Glutamatergic neuron (in vitro differentiated cells): ENCODE measurements at places on chromosomes 5 and 9. TPM values are rescaled to one million over a fixed set of nuclear protein-coding genes. Genes with fewer than 3 reads are reported as not detected.

FABP6 gene
- 7.7 TPM for total RNA-seq

NR5A1 gene
- total RNA-seq: not detected

KIF4B gene
- total RNA-seq: not detected

TMEM38B gene
- total RNA-seq: 3.0 TPM

DNA sequence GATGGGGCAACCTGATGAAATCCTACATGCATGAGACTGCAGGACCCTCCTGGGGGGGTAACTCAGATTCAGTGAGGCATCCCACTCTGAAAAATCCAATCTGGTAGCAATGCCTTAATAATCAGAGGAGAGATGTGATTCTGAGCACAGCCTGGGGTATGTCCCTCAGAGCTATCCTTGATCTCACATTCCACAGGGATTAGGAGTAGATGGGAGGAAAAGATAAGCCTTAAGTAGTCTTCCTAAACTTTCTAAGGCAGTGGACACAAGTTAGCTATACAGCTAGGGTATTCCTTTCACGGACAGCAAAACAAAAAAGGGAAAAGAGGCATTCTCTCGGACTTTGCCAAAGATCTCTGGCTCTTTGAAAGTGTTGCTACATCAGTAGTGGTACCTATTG is 3.9 kb upstream of the SPATA9 start:
- H3K27ac ChIP-seq: no peak overlapping the region
- H3K4me1 ChIP-seq: peaks cover 3% of the 10 kb centered on the region
- H3K27me3 ChIP-seq: no peaks in the 10 kb centered on the region

DNA sequence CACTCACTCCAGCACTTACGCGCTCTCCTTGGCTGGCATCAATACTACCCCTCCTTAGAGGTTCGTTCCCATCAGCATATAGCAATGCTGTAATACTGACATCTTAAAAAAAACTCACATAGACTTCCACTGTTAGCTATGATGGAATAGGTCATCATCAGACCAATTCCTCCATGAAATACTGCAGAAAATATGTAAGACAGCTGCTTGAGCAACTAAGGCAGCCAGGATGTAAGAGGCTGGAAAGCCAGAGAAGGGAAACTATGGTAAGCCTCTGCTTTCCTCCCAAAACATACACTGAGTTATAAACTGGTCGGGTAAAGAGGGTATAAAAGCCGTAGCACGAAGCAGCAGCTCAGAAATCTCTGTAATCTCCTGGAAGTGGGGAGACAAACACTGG is 33.5 kb downstream of the AUH start:
- H3K27me3 ChIP-seq: no peaks in the 10 kb centered on the region
- H3K4me1 ChIP-seq: peaks cover 9% of the 10 kb centered on the region
- DNase-seq: no peak
- peaks cover 17% of the 10 kb centered on the region for H3K36me3 ChIP-seq
- no peak overlapping the region for H3K4me3 ChIP-seq

DNA sequence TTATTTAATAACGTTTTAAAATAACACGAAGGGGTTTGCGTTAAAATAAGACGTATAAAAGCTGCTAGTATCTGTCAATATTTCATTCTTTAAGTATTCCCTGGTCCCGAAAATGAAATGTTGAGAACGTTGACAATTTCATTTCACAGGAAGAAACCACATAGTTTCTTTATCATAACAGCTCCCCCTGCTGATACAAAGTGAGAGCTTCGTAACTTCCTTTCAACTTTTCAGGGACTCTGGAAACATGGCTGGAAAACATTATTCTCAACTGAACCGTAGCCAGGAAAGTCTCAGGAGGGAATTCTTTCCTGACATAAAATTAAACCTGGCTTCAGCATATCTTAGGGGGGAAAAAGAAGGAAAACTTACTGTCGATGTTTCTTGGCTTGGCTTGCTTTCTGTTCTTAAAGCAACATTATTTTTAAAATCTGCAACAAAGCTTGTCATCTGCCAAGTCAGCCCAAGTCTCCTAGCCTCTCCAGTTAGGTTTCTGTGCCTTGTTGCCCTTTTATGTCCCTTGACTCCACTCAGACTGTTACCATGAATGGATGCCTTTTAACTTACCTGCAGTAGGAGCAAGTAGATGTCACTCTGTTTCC is 122.9 kb upstream of the DAB2 start:
- H3K27me3 ChIP-seq: no peaks in the 10 kb centered on the region
- H3K4me1 ChIP-seq: no peaks in the 10 kb centered on the region
- H3K36me3 ChIP-seq: no peaks in the 10 kb centered on the region
- H3K4me3 ChIP-seq: no peak overlapping the region
- no peak overlapping the region for H3K27ac ChIP-seq
- DNase-seq: no peak

DNA sequence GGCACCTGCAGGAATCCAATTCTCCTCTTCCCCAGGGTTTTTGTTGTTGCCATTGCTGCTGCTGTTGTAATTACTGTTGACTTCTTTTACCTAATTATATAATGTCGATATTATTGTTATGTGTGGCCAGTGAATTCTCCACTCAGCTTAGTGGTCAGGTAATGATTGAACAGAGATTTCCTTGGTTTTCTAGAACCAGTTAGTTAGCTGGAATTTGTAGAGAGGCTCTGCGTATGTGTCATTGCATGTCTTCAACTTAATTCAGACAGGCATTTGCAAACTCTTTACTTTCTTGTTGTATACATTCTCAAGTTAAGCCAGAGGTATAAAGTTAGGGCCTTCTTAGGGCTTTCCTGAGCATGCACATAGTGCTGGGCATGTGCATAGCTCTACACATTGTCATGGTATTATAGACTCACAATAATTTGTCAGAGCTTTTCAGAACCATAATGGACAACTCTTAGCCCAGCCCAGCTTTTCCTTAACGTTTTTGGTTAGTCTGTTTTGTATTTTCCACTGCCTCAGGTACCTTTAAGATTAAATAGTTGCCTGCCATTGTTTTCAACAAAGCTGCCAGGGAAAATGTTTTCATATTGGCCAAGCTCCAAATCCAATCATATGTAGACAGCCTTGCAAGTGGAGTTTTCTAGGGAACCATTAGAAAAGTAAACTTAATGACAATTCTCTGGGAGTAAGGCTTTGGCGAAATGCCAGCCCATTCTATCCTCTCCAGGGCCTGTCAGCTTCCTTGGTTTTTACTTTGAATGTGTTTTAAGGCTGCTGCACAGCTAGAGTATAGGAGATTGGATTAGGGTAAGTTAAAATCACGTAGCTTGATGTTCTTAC is 68.1 kb downstream of the UBE2R2 start:
- no peak for DNase-seq
- H3K36me3 ChIP-seq: no peaks in the 10 kb centered on the region
- no peak overlapping the region for H3K4me3 ChIP-seq
- peaks cover 9% of the 10 kb centered on the region for H3K4me1 ChIP-seq

- H3K4me3 ChIP-seq: no peak overlapping the region
- peaks cover 10% of the 10 kb centered on the region for H3K4me1 ChIP-seq
- H3K27me3 ChIP-seq: peaks cover 6% of the 10 kb centered on the region
- H3K36me3 ChIP-seq: no peaks in the 10 kb centered on the region
Observed at GRCh38 chr5:78364005-78364404, 3.6 kb downstream of the SCAMP1 start.

GRCh38 chr5:138503487-138504270 is 38.4 kb downstream of the EGR1 start:
- H3K27me3 ChIP-seq: peaks cover 2% of the 10 kb centered on the region
- no peak for DNase-seq
- H3K27ac ChIP-seq: no peak overlapping the region
- no peaks in the 10 kb centered on the region for H3K36me3 ChIP-seq
- H3K4me3 ChIP-seq: no peak overlapping the region
- H3K4me1 ChIP-seq: no peaks in the 10 kb centered on the region

GRCh38 chr9:91282292-91282691 is 79.4 kb downstream of the AUH start:
- H3K4me1 ChIP-seq: peaks cover 7% of the 10 kb centered on the region
- DNase-seq: no peak
- no peaks in the 10 kb centered on the region for H3K36me3 ChIP-seq

- peaks cover 8% of the 10 kb centered on the region for H3K4me1 ChIP-seq
- H3K36me3 ChIP-seq: no peaks in the 10 kb centered on the region
- DNase-seq: no peak
- H3K27me3 ChIP-seq: peaks cover 3% of the 10 kb centered on the region
- no peak overlapping the region for H3K27ac ChIP-seq
- no peak overlapping the region for H3K4me3 ChIP-seq
Observed at GRCh38 chr5:160516696-160517530, 95.3 kb downstream of the PTTG1 start.

GRCh38 chr9:125659954-125660353 is 47.1 kb downstream of the MAPKAP1 start:
- H3K4me3 ChIP-seq: no peak overlapping the region
- H3K36me3 ChIP-seq: no peaks in the 10 kb centered on the region
- no peak for DNase-seq
- no peaks in the 10 kb centered on the region for H3K27me3 ChIP-seq
- H3K4me1 ChIP-seq: peaks cover 11% of the 10 kb centered on the region
